ENCODE measurements at places on chromosomes 11 and 22. TPM values are rescaled to one million over a fixed set of nuclear protein-coding genes. Genes with fewer than 3 reads are reported as not detected.
A peak's percentile ranks its signal among the peaks of the same experiment; 100 is the strongest.

The IGF2 gene
- 54.1 TPM for total RNA-seq

The MPPED1 gene
- total RNA-seq: not detected

The OR52I2 gene
- not detected for total RNA-seq

The CHCHD10 gene
- 0.88 TPM for total RNA-seq

The XKR3 gene
- not detected for total RNA-seq

The OR51B5 gene
- 2.9 TPM for total RNA-seq

The OMP gene
- total RNA-seq: 2.1 TPM

The MRGPRX3 gene
- not detected for total RNA-seq

The OR2D2 gene
- 0.28 TPM for total RNA-seq

The EFEMP2 gene
- total RNA-seq: 98.4 TPM

The BARX2 gene
- not detected for total RNA-seq

DNA sequence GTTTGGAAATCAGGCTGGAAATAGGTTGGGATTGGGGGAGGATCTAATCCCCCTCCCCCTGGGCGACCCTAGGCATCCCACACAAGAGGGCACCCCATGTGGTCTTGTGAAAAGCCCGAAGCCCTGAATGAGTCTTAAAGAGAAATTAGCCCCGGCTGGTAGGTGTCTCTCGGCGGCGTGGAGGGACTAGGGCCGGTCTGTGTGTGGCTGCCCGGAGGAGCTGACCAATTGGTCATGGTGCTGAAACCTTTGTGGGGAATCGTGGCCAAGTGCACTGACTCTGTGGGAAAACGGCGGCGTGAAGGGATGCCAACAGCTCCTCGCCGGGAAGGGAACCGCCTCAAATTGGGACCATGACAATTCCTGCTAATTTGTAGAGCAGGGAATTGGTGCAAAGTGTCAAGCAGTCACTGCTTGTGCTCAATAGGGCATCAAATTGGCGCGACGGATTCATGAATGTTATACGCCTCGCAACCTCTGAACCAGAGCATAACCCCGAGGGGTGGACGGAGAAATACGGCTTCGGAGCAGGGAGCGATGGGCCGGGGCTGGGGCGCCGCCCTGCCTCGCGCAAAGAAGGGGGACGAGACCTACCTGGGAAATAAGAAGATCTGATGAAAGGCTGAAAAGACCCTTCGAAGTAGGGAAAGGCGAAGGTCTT lies 1.5 kb downstream of the DBX1 start:
- peak; percentile 17 for DNase-seq

GRCh38 chr11:93844568-93844967 lies 5.8 kb downstream of the VSTM5 start:
- no peak for DNase-seq

- no peak for DNase-seq
These were observed 9.9 kb downstream of the LRRC4C start for GRCh38 chr11:41449483-41450050.

DNA sequence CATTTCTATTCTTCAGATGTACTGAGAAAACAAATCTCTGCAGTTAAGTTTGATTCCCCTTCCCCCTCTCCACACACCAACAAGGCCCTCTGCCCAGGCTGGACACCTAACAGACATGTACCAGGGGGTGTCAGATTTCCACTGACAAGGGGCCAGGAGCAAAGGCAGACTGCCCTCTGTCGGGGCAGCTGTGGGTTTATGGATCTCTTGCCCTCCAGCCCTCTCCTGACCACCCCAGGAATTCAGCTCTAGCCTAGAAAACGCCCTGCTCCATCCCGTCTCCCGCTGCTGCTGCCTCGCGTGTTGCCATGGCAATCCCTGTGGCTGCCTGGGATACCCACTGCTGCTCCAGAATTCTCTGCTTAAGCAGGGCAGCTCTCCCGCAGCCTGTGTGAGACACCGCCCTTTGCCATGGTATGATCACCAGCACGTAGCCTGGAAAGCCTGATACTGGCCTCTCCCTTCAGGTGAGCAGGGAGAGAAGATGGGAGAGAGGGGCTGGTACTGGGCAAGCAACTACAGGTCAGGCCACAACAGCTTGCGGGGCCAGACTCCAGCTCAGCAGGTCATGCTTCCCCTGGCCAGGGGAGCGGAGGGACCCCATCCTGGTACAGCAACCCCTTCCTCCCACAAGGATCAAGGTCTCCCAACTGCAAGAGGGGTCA lies 41.6 kb downstream of the BUD13 start:
- DNase-seq: no peak

DNA sequence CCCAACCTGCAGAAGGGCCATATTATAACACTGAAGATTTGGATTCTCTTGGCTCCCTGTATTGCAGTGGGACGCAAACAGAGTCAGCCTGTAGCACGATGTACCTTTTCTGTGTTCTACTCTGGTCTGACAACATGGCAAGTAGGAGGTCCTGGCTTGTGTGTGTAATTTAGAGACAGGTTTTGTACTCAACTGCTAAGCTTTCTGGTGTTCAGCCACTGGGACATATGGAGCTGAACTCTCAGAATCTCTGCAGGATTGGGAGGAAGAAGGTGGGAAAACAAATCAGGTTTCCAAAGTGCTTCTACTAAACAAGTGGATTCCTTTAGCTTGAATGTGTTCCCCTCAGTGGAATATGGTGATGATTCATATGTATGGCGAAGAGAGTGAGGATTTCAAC lies 192.5 kb upstream of the MTMR2 start:
- no peak for DNase-seq

GRCh38 chr11:35905646-35906276 lies 38.1 kb upstream of the LDLRAD3 start:
- peak; percentile 27 for DNase-seq

- DNase-seq: no peak
These were observed 309.9 kb downstream of the GUCY1A2 start for GRCh38 chr11:106708348-106708747.

DNA sequence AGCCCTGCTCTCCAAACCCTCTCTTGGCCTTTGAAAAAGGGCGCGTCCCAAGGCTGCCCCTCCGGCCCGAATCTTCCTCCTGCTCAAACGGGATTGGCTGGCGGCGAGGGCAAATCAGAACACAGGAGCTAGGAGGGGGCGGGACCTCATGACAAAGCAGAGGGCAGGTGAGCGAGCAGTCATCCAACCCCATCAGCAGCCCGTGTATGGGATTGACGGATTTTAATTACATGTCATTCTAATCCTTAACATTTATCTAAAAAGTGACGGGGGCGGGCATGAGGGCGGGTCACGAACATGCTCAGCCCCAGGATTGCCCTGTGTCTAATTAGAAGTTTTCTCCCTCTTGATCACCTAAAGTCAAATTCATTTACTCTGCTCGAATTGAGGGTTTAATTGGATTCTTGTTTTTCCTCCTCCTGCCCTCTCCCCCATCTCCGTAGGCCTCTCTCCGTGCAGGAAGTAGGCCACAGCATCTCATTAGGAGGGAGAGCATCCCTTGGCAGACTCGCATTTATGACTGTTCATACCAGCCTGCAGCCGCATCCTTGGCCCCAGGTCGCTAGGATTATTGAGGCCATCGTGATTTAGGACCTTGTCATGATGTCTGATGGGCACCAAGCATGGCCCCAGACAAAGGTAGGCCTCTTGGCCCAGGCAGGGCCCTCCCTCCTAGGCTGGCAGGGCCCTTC lies 147.1 kb downstream of the CHST1 start:
- DNase-seq: no peak

DNA sequence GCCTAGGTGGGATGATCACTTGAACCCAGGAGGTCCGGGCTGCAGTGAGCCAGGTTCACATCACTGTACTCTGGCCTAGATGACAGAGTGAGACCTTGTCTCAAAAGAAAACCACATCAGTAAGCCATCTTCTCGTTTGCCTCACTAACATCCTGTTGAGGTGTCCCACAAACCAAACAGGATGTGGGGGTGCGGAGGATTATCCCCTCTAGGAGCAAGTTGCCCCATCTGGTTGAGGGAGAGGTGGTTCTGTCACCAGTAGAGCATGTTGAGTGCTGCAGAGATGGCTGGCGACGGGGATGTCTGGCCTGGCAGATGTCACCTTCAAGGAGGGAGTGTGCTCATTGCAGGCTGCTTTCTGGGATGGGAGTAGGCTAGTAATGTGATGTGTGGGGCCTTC lies 72.4 kb downstream of the ZNRF3 start:
- no peak for DNase-seq

GRCh38 chr11:33402066-33402465 lies 144.9 kb downstream of the HIPK3 start:
- no peak for DNase-seq

GRCh38 chr11:78390809-78391208 lies 26.8 kb downstream of the GAB2 start:
- DNase-seq: no peak

DNA sequence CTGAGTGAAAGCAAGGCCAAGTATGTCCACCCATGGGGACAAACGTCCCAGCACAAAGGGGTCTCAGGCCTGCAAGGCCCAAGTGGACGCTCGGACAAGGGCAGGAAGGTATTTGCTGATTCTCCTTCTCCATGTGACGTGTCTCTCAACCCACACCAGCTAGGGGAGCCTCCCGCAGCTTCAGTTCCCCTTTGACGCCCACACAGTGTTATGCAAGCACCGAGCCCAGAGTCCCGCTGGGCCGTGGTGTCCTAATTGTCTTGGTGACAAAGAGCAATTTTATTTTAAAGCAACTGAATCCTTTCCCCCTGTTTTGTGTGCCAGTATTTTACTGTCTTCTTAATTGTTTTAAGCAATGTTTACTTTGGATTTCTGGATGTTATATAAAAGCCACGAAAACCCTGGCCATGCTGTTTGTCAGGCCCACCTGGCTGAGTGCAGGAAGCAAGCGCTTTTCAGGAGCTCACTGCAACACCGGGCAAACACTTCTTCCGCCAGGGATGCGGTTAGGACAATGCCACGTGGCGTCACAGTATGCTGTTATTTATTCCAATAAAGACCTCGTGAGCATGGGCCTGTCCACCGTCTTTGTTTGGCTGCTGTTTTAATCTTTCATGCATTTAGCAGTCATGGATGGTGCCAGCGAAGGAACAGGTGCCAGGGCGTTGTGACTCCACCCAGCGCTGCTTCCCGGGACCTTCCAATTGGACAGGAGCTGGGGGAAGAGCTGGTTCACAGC lies 8.2 kb upstream of the PARVG start:
- no peak for DNase-seq

DNA sequence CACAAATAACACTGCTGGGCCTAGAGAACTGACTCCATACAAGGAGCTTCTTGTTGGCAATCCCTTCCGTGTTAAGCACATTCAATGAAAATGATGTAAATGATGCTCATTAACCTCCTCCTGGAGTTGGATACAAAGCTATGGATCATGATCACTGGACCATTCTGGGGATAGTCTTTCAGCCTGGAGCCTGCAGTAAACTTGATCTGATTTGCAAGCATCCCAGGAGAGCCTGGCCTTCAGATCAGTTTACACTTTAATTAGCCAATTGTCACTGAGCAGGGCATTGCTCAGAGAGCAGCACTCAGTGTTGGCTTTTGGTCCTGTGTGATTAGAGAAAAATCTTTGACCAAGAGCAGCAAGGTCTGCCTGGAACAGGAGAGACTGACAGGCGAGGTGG lies 45.6 kb downstream of the ARFGAP3 start:
- DNase-seq: no peak

GRCh38 chr11:48109046-48109666 lies 107.5 kb upstream of the OR4B1 start:
- DNase-seq: no peak

- no peak for DNase-seq
These were observed 935.4 kb upstream of the CHORDC1 start for GRCh38 chr11:91158297-91158696.

- DNase-seq: no peak
These were observed 171.3 kb upstream of the TMEM45B start for GRCh38 chr11:129644326-129644725.

GRCh38 chr11:83159902-83160865 lies 3.3 kb downstream of the PCF11 start:
- DNase-seq: no peak
